G401 (cell line): ENCODE measurements at places on chromosomes 7 and 10. TPM values are rescaled to one million over a fixed set of nuclear protein-coding genes. Genes with fewer than 3 reads are reported as not detected.

- no peak for DNase-seq
These were observed 19.8 kb downstream of the MDFIC start for GRCh38 chr7:114941692-114942091.

DNA sequence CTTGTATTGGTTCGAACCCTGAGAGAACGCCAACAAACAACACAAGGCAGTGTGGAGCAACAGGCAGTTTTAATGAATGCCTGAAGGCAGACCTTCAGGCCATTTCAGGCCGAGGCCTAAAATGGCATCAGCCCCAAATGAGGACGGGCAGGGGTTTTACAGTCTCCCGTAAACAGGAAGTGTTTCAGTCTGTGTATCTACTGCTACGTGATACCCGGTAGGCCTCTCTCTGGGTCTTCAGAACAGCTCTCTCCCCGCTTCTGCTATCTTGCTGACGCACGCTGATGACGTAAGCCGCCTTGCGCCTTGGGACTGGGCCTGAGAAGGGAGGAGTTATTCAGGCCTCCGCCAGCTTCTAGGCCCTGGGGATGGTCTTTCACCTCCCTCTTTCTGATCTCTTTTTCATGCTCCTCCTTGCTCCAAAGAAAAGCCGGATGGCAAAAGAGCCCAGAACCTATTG, 67.7 kb downstream of the ST8SIA6 start:
- no peak for DNase-seq

DNA sequence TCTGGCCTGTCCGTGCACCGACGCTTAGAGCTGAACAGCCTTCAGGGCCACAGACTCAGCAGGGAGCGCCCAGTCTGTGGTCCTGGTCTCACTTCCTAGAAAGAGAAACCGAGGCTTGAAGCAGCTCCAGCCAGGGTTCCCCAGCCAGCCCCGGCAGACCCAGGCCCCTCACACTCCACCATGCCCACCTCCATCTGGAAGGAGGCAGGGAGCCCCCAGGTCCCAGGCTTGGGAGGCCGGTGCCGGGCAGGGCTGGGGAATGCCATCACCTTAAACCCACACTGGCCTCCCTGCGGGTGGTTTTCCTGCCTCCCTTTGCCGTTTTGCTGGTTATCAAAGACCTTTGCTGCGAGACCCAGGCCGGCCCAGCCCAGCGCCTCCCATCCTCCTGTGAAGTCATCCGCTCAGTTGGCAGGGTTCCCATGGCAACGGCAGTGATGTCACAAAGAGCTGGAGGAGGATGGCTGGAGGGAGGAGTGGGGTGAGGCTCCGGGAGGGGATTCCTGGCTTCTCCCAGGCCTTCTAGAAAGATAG, 24.0 kb downstream of the ELFN1 start:
- no peak for DNase-seq

GRCh38 chr10:963655-964054, 24.6 kb upstream of the GTPBP4 start:
- no peak for DNase-seq

- no peak for DNase-seq
These were observed 303.5 kb downstream of the OTUD1 start for GRCh38 chr10:23742368-23742767.

- DNase-seq = no peak
These were observed 7.5 kb downstream of the HOXA1 start for GRCh38 chr7:27088002-27088922.

DNA sequence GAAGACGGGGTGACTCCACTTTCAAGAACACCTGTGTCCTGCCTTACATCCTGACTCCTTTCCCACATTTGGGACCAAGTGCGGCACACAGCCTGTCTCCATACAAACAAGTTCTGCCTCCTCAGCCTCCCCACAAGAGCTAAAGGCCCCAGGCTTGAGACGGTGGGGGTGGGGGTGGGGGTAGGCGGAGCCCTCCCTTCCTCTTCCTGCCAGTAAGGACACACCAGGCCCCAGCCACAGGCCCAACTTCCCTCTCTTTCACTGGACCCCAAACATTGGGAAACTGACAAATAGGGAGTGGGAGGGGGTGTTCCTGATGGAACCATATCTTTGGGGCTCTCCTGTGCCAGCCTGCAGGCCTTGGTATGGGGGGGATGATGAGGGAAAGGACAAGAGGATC, 4.6 kb downstream of the CDK5 start:
- DNase-seq = no peak

DNA sequence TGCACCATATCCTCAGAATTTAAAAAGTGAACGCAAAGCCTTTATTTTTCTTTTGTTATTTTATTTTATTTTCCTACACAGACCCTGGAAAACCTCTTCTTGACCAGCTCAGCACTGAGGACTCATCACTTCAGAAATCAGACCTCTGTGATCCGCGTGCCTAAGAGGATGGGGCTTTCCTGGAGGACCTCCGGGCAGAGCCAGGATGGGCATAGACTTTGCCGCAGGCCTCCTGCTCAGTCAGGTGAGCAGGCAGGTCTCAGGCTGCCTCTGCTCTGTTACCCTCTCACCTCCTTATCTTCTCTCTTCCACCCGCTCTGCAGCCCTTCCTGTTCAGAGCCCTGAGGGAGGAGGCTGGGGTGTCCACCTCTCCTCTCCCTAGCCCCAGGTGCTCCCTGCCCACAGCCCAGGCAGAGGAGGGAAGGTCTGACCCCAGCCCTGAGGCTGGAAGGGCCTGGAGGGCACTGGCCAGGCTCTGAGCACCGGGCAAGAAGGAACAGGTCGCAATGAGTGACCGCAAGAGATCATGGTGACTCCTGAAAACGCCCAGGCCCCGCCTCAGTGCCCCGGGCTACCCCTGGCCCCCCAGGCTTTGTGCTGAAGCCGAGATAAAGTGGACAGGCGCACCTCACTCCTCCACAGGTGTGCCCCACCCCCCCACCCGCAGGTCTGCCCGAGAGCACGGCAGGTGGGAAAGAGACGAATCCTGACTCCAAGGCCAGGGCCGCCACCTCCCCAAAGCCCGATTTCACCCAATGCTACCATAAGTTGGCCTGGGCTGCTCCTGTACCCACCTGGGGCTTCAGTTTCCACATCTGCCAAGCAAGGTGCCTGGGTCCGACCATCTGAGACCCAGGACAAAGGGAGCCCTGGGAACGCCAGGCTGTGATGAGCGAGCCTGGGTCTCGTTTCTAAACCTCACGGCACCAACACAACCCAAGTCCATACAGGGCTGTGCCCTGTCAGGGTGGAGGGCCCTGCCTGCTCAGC, 2.8 kb downstream of the CALML5 start:
- no peak for DNase-seq

- DNase-seq = no peak
These were observed 4.6 kb downstream of the LANCL2 start for GRCh38 chr7:55369427-55370400.

- DNase-seq = no peak
These were observed 156.0 kb downstream of the EGFR start for GRCh38 chr7:55174856-55175255.

- DNase-seq = no peak
These were observed 158.0 kb downstream of the KCND2 start for GRCh38 chr7:120431016-120431415.

TMEM176B gene
- total RNA-seq = 1.8 and 7.8 TPM in 2 replicates

PKD2L1 gene
- not detected in 2 replicates for total RNA-seq

GPER1 gene
- total RNA-seq = 1.4 and 3.5 TPM in 2 replicates
